ENCODE measurements at places on chromosomes 2 and 18.

DNA sequence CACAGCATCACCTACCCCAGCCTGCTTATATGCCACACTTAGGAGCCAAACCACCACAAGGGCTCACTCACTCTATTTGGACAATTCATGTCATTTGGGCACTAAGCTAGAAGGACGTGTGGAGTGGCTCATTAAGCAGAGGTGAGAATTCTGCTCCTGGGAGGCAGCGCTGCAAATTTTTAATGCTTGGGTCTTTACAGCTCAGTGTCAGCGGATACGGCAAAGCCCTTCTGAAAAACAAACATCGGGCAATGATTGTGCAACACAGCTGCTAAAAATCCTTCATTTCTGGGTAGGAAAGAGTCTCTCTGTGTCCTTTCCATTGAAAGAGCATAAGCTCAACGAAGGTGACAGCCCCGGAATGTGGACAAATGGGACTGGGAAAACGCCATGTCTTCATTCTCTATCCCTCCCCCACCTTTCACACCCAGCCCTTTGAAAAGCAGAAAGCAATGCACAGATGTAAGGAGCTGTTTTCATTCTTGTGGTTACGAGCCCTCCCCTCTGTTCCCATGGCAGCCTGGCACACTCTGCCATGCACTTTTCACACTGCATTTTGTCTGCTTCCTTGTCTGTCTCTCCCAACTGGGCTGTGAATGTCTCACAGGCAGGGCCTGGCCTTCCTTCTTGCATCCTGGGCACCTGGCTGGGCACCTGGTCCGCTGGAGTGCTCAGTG is 16.0 kb downstream of the TMEM177 start:
- DNase-seq: peak; percentile 59

- no peak for DNase-seq
These were observed 67.0 kb downstream of the MAP4K3 start for GRCh38 chr2:39370101-39370500.

DNA sequence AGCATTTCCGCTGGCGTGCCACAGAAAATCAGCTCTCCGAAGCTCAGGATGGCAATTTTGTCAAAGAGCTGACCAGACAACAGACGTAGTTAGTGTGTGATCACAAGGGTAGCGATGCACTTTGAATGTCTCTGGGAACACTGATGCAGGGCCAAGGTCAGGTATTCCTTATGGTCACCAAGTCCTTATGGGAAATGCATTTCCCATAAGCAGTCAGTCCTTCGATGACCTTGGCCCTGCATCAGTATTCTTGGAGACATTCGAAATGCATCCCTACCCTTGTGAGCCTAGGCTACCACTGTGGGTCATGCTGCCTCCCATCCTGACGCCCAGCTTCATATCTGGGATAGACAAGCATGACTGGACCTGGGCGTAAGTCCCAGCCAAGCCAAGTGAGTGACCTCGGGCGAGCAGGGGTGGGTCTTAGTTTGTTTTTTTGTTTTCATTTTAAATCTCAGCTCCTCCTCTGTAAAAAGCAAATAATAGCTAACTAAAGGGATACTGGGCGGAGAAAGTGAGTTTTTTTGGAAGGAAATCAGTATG is 13.6 kb downstream of the ABCG5 start:
- no peak for DNase-seq

- DNase-seq: no peak
These were observed 61.7 kb downstream of the LIPG start for GRCh38 chr18:49623571-49623970.

GRCh38 chr18:9631814-9632496 is 17.6 kb upstream of the PPP4R1 start:
- DNase-seq: peak; percentile 84

DNA sequence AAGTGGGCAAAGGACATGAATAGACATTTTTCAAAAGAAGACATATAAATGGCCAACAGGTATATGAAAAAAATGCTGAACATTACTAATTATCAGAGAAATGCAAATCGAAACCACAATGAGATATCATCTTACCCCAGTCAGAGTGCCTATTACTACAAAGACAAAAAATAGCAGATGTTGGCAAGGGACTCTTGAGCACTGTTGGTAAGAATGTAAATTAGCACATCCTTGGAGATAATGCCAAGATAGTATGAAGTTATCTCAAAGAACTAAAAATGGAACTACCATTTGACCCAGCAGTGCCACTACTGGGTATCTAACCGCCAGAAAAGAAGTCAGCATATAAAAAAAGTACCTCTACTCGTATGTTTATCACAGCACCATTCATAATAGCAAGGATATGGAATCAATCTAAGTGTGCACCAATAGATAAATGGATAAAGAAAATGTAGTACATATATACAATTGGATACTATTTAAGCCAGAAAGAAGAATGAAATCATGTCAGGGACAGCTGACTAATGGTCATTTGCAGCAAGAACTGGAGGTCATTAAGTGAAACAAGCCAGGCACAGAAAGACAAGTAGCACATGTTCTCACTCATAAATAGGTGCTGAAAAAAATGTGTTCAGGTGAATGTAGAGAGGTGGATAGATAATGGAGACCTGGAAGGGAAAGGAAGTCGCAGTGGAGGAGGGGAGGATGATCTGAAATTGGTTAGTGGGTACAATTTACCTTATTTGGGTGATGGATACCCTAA is 141.7 kb upstream of the B3GNT2 start:
- DNase-seq: no peak

DNA sequence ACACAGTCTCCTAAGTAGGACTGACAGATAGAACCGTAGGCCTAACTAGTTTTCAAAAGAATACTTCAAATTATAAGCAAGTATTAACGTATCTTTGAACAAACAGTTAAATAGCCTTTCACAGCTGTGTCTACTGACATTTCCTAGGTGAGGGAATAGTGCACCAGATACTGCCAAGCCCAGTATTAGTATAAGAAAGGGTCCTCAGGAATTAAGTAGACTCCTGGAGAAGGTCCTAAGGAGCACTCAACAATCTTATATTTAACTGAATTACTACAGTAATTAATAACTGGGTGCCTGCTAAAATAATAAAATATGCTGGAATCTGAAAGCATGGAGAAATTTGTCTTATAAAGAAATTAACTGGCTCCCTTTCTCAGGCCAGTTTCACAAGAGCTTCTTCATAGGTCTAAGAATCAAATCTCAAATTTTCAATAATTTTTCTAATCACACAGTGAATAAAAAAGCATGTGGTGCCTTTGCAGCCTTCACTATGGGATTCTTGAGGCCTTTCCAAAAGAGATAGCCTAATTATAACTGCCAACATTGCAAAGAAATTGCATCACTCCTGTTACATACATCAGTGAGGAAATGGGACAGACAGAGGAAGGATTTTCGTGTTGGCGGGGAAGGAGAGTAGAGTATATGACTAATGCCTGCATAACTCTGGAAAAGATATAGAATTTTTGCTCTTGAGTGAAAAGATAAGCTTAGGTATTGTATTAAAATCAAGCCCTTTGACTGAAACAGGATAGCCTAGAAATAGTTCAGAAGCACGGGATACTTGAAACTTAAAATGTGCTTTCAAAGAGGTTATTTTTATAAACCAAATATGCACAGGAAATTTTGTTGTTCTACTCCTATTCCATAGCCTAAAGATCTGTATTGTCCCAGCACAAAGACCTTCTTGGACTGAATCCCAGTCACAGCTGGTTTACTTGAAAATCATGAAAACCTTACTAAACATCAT is 228.6 kb upstream of the STK17B start:
- DNase-seq: peak; percentile 86

DNA sequence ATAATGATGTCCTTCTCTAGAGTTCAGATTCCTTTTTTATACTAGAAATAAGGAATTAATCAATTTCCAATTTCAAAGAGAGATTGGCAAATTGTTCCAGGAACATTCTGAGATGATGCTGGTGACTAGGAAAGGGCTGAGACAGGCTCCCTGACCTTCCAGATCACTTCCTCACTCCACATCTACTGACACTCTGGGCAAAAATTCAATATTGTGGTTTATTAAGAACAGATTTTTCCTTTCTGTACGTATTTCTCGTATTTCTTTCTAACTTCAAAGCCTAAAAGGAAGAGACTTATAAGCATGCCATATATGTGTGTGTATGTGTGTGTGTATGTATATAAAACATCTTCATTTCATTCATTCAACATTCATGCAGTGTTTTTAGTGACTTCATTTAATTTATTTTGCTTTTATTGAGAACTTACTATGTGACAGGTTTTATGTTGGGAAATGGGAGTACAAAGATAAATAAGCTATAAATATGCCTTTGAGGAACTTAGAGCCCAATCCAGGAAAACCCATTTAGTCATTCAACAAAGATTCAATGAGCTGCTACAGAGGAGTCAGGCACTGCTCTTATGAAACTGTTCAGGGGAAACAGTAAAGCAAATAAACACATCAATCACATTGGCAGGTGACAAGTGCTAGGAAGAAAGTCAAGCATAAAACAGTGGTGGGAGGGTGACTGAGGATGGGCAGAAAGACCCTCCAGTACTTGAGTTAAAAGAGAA is 137.9 kb downstream of the RDH14 start:
- DNase-seq: no peak

Measured in HT1080 (cell line).